MV-4-11 (cell line): ENCODE measurements at places on chromosomes 6 and 20.

DNA sequence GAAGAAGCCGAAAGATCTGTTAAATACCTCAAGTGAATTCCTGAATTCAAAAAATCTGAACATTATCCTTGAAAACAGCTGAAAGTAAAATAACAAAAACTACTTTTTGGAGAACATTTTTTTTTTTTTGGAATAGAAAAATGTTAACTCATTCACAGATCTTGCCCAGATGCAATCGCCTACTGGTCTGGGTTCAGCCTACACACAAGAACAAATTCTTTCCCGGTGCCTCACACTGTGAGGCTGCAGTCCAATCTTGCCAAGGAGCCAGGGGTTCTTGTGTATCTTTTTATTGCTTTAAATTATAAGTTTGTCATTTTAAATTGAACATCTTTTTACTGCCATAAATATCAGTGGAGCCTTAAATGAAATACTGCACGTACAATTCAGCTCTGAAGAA is 41.2 kb upstream of the TMEM200A start:
- DNase-seq, result no peak

DNA sequence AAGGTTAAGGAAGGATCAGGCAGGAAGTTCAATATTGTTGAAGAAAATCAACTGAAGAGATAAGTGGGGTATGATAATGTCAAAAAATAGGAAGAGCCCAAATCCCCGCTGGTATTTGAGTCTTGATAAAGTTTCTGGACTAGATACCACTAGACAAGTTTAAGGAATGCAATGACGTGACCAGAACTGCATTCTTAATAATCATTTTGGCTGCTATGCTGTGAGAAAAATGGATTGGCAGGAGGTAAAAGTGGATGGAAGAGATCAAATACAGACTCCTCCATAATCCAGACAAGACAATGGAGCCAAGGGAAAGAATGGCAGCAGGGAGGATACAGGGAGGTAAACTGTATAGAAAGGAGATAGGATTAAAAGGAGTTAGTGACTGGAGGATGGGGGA is 128.2 kb downstream of the COL12A1 start:
- DNase-seq, result no peak

GRCh38 chr20:51376111-51376510 is 166.4 kb downstream of the NFATC2 start:
- DNase-seq, result no peak

GRCh38 chr6:94956910-94957309 is 620.4 kb upstream of the MANEA start:
- DNase-seq, result no peak

DNA sequence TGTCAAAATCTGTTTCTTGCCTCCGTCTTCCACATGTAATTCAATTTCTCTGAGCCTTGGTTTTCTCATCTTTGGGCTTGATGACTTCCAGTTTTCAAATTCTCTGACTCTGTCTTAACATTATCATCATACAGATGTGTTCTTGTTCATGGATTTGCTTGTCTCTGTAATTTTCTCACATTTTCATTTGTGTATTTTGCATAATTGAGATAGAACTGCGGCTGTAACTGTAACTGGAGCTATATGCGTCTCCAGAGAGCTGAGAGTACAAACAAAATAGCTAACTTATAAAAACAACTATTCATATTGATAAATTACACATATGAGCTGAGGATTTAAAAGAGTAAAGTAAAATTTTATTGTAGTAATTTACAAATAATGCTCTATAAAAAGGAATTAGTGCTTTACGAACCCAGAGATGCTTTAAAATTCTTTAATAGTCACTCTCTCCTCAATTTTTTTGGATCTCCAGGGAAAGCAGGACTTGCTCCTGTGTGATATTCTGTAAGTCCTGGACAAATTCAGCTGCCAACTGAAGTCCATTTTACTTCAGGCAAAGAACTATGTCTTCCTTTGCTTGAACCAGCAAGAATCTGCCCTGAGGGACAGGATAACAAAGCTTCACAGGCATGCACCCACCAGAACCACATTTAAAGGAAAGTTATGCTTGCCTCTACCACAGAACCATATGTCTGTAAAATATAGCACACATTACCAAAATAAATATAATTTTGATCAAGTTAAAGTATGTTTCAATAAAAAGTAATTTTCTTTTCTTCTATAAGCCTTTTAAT is 288.3 kb downstream of the KHDC1L start:
- no peak for DNase-seq

DNA sequence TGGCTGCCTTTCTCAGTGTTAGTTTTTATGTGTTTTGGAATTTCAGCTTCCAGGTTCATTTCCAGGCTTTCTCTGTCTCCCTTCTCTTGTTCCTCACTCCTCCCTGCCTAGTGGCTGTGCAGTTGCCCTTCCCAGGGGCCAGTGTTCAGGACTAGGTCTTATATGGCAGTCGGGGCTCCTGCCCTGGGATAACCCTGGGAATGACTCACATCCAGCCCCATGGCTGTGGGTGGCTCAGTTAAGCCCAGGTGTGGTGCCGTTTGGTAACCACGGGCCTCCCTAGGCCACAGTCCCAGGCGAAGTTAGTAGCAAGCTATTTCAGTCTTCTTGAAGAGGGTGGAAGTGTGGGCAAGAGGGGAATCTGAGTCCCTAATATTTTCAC is 57.4 kb upstream of the DDR1 start:
- no peak for DNase-seq

DNA sequence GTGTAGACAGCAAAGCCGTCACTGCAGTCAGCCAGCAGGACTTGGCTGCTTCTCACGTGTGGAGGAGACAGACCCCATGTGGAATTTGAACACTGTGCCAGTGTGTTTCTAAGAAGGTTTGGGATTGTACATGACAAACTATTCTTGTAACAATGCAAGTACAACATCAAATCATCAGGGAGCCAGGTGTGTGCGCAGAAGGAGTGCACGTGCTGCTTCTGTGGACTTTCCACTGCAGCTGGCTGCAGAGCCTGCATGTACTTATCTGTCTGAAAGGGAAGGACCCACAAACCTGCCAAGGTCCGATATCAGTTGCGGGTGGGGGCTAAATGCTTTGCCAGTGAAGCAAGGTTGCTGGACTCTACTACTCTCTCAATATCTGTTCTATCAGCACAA is 211.6 kb downstream of the WDR27 start:
- no peak for DNase-seq

GRCh38 chr6:167219967-167220512 is 62.3 kb upstream of the GPR31 start:
- no peak for DNase-seq

DNA sequence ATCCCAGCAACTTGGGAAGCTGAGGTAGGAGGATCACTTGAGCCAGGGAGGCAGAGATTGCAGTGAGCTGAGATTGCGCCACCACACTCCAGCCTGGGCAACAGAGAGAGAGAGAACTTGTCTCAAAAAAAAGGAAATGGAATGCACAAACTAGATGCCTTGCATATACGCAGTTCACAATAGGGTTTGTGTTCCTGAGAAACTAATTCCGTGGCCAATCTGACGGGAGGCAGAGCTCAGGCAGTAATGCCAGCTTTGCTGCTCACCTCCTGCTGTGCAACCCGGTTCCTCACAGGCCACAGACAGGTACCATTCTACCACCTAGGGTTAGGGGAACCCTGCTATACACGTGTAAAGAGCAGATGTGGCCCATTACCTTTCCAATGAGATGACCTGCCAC is 1.4 kb downstream of the CDK5RAP1 start:
- DNase-seq, result peak; percentile 60

- peak; percentile 79 for DNase-seq
These were observed 9.1 kb downstream of the DNAJC5 start for GRCh38 chr20:63903796-63904561.
